Stimulated activated CD8-positive, alpha-beta memory T cell treated with anti-CD3 and anti-CD28 coated beads, Interleukin-7, amount 100 ng/mL, for 4 hours (primary cell): ENCODE measurements at places on chromosomes 11 and 22.

DNA sequence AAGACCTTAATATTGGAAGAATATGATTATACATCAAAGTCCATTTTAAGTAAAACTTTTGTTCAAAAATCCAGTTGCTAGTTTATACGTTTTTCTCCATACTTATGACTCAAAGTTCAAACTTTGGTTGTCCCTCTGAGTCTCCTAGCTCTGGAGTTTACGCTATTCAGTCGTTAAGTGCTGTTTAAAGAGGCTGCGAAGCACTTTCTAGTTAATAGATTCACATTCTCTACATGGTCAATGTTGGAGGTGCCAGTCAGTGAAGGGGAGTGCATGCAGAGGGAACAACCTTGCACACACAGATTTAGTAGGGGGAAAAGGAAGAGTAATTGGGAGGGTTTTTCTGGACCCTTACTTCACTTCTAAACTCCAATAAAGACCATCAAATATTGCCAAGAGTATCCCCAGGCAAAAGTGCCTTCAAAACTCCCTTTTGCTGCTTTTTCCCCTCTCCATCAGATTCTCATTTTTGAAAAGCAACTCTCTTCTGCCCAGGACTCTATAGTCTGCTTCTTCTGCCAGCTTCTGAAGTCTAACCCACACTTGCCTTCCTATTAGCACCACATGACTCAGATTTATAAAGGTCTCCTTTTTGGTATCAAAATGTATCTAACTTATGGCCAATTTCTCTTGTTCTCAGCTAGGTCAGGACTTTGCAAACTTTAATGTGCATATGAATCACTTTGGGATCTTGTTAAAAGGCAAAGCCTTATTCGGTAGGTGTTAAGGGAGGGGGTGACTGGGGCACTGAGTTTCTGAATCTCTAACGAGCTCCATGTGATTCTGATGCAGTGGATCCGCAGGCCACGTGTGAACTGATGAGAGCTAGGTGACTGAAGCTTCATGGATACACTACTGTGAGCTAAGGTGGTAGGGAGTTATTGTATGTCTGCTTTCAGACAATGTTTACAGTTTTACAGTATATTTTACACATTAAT is 96.2 kb upstream of the MTMR2 start:
- DNase-seq, result no peak

GRCh38 chr11:819129-819931 is 616 bp downstream of the PNPLA2 start:
- peak; percentile 93 for DNase-seq

DNA sequence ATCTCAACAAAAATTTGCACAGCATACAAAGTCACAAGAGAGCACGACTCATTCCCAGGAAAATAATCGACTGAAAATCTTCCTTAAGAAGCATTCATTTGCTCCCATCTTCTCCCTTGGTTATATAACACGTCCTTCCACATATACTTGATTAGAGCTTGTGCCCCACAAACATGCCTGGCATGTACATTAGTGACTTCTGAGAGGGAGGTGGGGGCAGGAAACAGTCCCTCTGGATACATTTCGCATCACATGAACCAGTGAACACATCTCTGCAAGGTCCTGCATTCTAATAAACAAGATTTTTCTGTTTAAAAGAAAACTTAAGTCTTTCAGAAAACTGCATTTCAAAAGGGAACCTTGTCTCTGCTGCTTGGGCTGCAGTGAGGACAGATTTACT is 54.1 kb upstream of the IGLL5 start:
- DNase-seq, result no peak

- no peak for DNase-seq
Measured at GRCh38 chr11:104678408-104678807, 219.9 kb downstream of the CASP12 start.

GRCh38 chr11:133254601-133255000 is 277.7 kb downstream of the OPCML start:
- no peak for DNase-seq

DNA sequence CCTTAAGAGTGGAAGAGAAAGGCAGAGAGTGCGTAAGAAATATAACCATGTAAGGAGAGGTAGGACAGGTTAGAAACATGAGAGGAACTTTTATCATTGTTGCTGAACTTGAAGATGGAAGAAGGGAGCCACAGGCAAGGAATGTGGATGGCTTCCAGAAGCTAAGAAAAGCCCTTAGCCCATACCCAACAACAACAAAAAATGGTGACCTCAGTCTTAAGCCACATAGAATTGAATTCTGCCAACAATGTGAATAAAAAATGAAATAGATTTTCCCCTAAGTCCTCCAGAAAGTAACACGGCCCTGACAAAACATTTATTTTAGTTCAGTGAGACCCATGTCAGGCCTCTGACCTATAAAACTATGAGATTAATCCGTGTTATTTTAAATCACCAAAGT is 767.3 kb downstream of the FAM181B start:
- no peak for DNase-seq

- DNase-seq, result no peak
Measured at GRCh38 chr11:26675233-26675928, 46.5 kb downstream of the SLC5A12 start.

GRCh38 chr11:2911785-2912391 is 17.3 kb downstream of the PHLDA2 start:
- DNase-seq, result no peak

DNA sequence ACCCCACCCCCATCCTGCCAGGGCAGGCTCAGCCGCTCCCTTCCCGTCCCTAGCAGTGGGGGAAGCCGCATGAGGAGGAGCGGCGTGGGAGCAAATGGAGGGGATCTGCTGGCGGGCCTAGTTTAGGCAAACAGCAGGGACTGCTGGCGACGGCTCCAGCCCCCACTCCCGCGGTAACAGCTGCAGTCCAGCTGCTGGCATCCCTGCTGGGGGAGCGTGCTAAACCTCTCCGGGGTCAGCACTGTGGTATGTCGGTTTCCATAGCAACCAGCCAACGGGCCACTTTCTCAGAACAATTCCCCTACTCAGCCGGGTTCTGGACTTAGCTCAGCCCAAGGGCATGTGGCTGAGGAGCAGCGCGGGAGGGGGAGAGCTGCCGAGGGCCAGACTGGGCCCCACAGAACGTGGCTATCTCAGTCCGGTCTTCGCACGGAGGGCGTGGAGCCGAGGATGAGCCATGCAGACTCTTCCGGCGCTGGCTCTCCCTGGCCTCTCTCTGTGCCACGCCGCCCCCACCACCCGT is 98.8 kb downstream of the PKNOX2 start:
- DNase-seq, result no peak

- DNase-seq, result no peak
Measured at GRCh38 chr11:36718451-36718850, 120.4 kb upstream of the RAG2 start.

GRCh38 chr11:128737704-128738103 is 43.8 kb downstream of the FLI1 start:
- no peak for DNase-seq

- DNase-seq, result no peak
Measured at GRCh38 chr11:106642331-106642730, 375.9 kb downstream of the GUCY1A2 start.
